ENCODE measurements at places on chromosomes 7 and 10.

- ATAC-seq = no peak
Measured at GRCh38 chr7:134851141-134851540, 71.7 kb downstream of the CALD1 start.

- ATAC-seq = no peak
Measured at GRCh38 chr10:87715552-87716347, 56.1 kb downstream of the PAPSS2 start.

DNA sequence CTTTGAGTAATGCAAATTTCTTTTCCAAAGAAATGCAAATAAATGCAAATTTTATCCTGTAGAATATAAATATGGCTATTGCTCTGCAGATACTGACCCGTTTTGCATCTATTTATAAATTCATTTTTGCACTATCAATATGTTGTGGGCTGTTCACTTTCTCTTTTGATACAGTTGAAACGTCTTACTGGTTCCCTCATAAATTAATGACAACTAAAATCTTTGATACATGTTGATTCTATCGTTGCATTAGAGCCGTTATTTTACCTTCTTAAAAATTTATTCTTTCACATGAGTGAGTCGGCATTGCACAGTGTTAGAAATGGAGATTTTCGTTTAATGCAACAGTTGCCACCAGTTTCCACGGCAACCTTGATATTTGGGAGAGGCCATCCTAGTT, 689.3 kb upstream of the FOXK1 start:
- ATAC-seq = no peak

DNA sequence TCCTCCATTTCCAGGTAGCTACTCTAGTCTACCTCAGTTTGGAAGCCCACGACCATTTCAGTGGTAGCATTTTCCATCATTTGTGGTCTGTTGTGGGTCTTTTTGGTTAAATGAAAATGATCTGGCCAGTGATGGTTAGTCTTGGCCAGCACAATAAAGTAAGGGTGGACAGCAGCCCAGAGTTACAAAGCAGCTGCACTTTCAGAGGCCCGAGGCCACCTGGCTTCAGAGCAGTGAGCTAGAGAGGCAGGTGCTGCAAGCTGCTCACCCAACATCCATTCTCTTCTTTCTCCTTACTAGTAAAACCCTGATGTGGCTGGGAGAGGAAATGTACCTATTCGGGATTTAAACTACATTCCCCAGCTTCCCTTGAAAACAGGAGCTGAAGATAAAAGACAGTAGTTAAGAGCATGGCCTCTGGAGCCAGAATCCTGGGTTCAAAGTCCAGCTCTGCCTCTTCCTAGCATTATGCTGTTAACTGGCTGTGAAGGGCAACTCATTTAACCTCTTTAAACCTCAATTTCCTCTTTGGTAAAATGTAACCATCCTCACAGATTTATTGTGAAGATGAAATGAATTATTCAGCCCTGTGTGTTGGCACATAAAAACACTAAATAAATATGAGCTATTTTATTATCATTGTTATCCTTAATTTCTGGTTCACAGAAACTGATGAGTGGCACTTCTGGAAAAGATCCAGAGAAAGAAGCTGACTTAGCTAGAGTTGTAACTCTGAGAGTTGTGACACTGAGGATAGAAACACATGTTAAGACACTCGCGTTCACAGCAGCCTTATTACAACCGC, 517.4 kb downstream of the PARD3 start:
- no peak for ATAC-seq

DNA sequence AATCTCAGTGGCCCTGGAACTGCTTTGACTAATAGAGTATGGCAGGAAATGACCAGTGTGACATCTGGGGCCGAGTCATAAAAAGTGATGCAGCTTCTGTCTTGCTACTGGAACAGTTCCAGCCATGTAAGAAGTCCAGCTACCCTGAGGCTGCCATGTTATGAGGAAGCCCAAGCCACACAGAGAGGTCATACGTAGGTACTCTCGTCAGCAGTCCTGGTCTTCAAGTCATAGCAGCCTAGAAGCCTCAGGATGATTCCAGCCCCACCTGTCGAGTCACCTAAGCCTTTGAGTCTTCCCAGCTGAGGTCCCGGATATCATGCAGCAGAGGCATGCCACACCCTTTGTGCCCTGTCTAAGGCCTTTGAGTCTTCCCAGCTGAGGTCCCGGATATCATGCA, 92.1 kb downstream of the PPP1R3C start:
- peak; percentile 27 for ATAC-seq

GRCh38 chr7:12917801-12918200, 230.4 kb downstream of the ARL4A start:
- ATAC-seq = no peak

DNA sequence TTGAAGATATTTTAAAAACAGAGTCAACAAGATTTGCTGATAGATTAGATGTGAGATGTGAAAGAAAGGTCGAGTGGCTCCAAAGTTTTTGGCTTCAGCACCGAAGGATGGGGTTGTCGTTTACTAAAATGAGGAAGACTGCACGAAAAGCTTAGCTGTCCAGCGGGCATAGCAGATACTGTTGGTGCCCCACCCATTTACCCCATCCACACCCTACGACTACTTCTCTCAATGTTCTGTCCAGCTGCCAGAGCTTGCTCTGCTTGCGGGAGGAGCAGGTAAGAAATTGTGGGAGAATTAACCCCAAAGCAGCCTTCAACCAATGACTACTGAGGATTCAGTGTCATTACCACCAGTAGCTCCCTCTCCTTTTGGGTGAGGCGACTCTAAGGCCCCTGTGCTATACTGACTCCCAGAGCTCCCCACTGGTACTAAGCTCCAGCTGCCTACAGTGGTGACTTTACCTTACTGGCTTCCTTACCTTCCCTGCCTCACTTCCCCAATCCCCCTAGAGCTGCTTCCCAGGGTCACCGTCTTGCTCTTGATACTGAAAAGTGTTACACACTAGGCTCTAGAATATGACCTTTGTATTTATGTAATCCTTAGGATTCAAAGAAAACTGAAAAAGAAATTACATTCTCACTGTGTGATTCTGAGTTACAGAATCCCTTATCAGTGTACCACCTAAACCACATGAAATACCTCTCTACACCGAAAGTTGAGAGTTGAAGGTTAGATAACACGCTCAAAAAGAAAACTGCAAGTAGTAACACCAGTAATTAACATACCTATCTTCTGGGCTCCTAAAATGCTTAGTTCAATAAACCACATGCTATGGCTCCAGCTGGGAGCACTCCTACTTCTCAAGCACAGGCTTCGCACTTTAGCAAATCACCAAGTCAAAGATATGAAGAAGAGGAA, 22.3 kb downstream of the CACUL1 start:
- ATAC-seq = no peak

DNA sequence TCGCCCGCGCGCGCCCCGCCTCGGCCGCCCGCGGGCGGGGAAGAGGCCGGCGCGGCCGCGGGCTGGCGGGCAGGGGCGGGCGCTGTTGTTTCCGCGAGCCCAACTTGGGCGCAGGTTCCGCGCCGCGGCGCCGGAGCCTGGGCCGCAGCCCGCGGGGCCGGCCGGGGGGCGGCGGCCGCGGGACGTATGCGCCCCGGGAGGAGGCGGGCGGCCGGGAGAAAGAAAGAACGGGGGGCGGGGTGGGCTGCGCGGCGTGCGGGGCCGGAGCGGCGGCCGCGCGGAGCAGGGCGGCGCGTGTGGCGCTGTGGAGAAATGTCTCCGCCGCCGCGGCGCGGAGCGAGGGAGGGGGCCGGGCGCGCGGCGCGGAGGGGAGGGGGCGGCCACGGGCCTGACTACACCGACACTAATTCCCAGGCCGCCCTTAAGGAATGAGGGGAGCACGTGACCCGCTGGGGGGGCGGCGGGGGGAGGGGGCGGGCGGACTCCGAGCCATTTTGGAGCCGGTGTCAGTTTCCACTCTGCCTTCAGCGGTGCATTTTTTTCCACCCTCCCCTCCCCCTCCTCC, at the start of gene BMI1:
BMI1 (plus strand) TSS at position 509 of the 565 bp plus-strand sequence. CDS start 5,351 bp downstream, outside the sequence.
- peak; percentile 42 for ATAC-seq

GRCh38 chr7:130703851-130704250, 17.5 kb upstream of the TSGA13 start:
- no peak for ATAC-seq

DNA sequence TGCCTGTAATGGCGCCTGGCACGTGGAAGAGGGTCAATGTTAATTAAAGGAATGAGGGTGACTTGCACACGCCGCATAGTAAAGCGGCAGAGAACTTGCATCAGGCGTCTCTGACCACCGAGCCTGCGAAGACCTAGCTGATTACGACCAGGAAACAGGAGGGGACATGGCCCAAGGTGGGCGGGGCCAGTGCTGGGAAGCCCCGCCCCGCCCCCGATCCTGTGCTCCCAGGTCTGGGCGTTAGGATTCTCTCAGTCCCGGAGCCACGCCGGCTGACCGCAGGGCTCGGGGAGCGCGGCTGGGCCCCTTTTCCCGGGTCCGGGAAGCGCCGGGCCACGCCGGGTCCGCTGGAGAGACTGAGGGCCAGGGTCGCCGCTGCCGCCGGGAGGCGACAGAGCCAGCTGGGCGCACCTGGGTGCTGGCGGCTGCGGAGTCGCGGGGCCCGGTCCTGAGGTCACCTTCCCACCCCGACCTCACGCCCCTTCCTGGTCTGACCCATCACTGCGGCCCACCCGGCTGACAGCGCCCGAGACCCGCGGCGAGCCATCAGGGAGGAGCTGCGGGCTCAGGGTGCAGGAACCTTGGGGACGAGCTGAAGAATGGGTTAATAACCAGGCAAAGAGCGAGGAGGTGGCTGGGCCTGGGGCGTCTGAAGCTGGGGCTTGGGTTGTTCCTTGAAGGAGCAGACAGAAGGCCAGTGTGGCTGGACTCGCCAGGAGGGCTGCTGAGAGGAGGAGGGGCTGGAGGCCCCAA, 23.0 kb upstream of the GRID1 start:
- no peak for ATAC-seq

DNA sequence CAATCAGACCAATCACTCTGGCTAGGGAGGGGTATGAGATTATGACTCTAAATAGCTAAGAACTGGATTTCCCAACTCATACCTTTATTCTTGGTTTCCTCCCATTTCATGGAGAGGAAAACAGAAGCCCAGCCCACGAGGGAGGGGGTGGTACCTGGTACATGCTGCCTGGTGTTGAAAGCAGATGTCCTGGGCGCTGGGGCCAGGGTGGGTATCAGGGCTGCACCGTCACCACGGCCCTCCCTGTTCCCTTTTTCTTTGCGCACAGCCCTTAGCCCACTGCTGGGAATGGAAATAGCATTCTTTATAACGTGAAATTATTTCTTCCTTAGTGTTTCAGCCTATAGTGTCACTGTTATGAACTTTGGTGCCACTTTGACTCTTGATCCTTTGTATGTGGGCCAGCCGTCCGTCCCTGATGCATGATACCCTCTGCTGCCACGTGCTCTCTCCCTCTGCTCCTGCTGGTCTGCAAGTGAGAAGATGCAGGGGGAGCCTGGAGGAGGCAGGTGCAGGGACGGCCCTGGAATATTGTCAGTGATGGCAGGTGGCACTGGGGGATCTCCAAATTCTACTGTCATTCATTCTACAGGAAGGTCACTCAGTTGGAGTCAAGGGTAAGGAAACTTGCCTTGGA, 158.5 kb downstream of the CDH23 start:
- no peak for ATAC-seq
